ENCODE measurements at places on chromosomes 11 and 22.

GRCh38 chr11:11569936-11570491 lies 51.8 kb downstream of the GALNT18 start:
- no peak for DNase-seq

GRCh38 chr11:59199546-59200422 lies 12.9 kb downstream of the MPEG1 start:
- no peak for DNase-seq

DNA sequence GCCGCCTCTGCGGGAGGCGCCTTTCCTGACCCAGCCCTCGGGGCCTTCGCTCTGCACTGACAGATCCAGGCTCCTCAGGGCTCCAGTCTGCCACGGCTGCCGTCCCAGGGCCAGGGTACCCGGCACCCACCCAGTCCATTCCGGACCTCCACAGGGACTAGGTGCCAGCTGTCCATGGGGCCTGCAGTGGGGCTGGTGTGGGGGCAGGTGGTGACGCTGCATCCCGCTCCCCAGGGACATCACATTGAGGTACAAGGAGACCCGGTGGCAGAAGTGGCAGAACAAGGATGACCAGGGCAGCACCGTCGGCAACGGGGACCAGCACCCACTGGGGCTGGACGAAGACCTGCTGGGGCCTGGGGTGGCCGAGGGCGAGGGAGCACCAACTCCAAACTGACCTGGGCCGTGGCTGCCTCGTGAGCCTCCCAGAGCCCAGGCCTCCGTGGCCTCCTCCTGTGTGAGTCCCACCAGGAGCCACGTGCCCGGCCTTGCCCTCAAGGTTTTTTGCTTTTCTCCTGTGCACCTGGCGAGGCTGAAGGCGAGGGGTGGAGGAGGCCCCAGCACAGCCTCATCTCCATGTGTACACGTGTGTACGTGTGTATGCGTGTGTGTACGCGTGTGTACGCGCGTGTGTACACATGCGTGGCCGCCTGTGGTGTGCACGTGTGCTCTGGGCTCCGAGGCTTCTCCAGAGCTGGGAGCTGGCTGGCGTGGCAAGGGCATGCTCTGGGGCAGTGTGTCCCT lies 16.7 kb downstream of the RNH1 start:
- DNase-seq, result no peak

DNA sequence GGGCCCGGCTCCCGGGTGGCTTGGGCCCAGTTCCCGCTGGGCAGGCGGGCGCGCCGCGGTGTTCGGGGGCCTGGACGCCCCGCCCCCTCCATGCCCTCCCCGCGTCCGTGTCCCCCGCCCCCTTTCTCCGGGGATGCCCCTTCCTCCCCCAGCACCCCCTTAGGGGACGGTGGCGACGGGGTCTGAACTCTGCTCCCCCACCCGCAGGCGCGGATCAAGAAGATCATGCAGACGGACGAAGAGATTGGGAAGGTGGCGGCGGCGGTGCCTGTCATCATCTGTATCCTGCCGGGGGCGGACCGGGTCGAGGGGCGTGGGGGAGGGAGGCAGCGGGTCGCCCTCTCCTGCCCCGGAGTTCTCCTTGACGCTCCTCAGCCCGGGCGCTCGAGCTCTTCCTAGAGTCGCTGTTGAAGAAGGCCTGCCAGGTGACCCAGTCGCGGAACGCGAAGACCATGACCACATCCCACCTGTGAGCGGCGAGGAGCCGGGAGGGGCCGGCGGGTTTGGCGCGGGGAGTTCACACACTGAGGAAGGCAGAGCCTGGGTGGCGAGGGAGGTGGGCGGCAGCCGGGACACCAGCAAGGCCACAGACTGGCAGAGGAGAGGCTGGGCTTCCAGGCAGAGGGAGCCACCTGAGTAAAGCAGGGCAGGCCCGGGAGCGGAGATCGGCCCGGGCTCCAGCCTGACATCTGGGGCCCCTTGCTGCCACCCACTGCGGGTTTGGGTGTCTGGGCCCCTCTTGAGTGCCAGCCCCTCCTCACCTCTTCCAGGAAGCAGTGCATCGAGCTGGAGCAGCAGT lies 546 bp downstream of the DRAP1 start:
- DNase-seq, result peak; percentile 65

Data from germinal center (tissue), 1 donor.